Activated T-cell treated with anti-CD3 and anti-CD28 coated beads, Interleukin-2, amount 50 U/mL, for 48 hours (primary cell): ENCODE measurements at places on chromosomes 2 and 18.
A peak's percentile ranks its signal among the peaks of the same experiment; 100 is the strongest.

GRCh38 chr18:21904856-21905255 lies 164.3 kb downstream of the MIB1 start:
- DNase-seq = no peak

GRCh38 chr2:217086038-217086522 lies 226.2 kb upstream of the TNP1 start:
- peak; percentile 52 for DNase-seq

DNA sequence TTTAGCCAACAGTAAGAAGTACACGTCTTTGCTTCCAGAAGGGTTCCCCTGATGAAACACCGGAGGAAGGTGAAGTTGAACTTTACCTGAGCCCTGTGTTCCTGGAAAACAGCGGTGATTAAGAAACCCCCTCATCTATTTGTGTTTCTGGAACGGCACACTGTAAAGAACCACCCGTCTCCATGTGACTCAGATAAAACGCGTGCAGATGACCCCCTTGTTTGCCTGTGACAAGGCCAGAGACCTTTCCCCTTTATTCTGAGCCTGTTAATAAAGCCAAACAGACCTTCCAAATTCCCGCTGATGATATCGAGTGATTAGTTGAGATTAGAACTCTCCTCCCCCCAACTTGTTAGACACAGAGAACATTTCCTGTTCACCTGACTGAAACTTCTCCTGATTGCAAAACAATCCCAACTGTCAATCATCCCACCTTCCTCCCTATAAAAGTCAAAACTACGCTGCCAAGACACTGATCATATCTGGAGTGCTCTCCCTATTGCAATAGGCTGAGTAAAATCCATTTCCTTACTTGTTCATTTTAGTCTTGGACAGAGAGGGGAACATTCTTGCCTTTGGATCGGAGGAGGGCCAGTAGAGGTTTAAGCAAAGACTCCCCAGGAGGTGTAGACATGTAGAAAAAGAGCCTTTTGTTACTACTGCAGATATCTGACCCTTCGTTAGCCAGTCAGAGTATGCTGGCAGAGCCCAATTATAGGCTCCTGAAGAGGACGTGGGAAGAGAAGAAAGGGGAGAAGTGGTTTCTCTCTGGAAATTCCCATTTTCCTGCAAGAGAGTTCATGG lies 914 bp upstream of the IWS1 start:
- DNase-seq = no peak

GRCh38 chr2:143138292-143138691 lies 9.1 kb downstream of the ARHGAP15 start:
- no peak for DNase-seq

- DNase-seq = no peak
Measured at GRCh38 chr2:8587920-8588830, 93.7 kb upstream of the ID2 start.

DNA sequence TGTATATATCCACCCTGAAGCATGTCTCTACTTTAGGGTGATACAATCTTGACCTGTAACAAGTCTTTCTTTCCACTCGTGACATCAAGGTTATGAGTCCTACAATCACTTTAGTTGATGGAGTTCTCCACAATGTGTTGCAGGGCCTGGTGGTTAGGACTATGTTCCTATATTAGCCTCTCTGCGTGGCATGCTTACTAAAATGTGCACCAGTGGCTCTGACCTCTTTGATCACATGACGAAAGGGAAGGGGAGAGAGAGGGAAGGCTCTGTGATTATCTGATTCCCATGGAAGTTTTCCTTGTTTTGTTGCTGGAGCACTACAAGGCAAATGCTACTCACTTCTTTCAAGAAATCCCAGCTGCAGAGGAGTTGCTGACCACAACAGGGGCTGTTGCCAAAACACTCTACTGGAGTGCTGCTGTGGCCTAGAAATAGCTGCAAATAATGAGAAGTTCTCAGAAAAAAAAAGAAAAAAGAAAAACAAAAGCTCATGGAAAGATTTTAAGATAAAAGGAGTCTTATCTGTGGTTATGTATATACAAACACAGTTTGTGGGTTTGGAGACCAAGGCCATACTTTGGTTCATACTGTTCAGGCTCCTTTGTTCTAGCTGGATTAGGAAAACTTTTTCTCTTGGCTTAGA lies 272.8 kb upstream of the MMADHC start:
- no peak for DNase-seq

- no peak for DNase-seq
Measured at GRCh38 chr2:7660816-7661215, 743.6 kb downstream of the RNF144A start.

GRCh38 chr2:228655331-228655730 lies 473.8 kb upstream of the SPHKAP start:
- no peak for DNase-seq

DNA sequence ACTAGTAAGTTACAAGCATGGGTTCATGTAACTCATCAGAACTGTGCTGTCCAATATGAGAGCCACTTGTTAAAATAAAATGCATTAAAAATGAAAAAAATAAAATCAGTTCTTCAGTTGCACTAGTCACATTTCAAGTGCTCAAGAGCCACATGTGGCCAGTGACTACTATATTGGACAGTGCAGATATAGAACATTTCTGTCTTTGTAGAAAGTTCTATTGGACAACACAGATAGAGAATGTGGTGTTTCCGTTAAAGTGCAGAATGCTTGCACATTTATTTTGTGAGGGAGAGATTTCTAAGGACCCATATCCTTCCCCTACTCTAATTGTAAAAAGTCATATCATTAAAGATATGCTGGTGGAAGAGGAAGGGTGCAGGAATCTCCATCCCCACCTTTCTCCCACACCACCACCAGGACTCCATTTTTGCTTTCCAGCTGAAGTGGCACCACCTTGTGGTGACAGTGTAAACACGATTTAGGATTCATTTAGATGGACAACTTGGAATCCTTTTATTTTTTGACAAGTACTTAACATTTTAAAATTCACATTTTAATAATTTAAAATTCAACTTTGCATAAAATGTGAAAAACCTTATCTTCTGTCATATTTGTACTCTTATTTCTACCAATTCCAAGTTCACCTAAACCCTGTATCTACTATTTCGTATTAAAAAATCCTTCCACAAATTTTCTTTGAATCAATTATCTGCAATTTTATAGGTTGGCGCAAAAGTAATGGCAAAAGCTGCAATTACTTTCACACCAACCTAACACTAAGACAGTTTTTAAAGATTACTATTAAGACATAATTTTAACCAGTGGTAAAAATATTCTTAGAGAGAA lies 9.4 kb upstream of the CD302 start:
- DNase-seq = no peak

DNA sequence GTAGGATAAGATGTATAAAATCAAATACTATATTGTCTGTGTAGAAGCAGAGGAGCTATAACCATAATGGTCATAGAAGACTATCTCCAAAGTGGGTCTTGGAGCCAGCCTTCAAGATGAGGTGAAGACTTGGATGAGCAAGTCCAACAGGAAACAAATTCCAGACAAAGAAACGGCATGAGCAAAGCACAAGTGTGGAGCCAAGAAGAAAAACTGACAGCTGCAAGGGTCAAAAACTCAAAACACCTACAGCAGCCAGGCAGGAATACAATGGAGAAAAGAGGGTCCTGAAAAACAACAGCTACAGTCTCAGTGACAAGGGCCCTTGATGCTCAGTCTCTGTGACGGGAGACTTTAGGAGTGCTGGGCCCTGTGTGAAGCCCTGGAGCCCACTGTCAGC lies 102.4 kb downstream of the STK39 start:
- DNase-seq = no peak

- no peak for DNase-seq
Measured at GRCh38 chr2:10159581-10160131, 37.1 kb downstream of the RRM2 start.

DNA sequence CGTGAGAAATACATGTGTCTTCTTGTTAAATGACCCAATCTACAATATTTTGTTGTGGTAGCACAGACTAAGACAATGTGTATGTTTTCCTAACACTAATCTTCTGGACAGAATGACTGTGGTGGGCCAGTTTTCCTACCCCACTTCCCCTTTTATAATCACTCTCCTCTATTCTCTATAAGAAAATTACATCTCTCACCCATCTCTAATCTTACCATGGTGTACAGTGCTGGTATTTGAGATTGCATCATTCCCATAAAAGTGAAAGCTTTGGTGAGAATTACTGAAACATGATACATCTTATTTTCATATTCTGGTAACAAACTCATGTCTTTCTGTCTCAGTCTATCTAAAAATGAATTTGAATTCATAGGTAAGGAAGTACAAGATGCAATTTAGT lies 40.5 kb downstream of the CAVIN2 start:
- no peak for DNase-seq

- DNase-seq = no peak
Measured at GRCh38 chr2:175627405-175627804, 374.7 kb downstream of the LNPK start.

- no peak for DNase-seq
Measured at GRCh38 chr18:61676773-61677434, 215.9 kb downstream of the RNF152 start.

GRCh38 chr2:98568161-98568956 lies 40.0 kb downstream of the COA5 start:
- no peak for DNase-seq

DNA sequence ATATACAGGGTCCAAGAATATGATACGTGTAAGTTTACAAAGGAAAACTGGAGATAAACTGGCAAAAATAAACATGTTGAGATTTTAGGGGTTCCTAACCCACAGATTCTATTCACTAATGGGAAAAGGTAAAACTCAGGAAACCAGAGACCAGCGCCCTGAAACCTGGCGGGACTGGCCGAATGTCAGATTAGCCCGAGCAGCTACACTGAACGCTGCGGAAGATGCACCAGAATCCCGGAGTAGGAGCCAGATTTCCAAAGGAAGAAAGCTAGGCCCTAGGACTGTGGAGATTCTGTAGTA lies 679 bp upstream of the WDR75 start:
- DNase-seq = no peak

GRCh38 chr2:20430461-20431300 lies 16.2 kb upstream of the RHOB start:
- no peak for DNase-seq

DNA sequence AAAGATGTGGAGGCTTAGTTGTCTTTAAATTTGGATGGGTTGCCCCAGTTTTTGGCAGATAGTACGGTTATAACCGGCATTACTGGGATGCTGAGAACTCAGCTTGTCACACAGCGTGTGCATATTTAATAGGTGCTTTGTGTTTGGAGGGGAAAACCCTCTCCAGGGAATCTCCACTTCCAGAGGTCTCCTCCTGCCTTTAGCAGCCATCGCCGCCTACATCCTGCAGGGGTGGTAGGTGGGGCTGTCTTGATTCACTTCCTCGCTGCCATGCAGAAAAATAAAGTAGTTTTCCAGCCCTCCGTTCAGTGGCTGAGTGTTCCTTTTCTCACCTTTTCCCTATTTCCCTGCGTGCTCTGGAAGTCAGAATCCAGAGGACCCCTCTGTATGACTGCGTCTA lies 76.4 kb downstream of the ITGB1BP1 start:
- DNase-seq = no peak

DNA sequence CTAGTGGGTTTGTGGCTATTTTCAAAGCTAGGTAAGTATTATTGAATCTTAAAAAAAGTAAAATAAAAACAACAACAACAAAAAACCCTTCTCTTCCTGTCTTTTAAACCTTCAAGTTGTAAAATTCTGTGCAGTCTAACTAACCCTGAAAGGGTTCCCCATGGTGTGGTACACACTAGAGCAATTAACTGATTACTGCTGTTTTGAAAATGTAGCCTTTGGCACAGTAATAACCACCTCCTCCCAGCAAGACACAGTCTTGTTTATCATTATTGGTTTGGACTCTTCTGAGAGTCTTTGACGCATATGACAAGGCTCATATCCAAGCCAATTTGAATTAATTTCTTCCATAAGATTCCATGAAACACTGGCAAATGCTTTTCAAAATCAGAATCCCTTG lies 2184.6 kb upstream of the PIK3C3 start:
- DNase-seq = no peak

- DNase-seq = no peak
Measured at GRCh38 chr2:142918624-142919023, 41.2 kb downstream of the KYNU start.

DNA sequence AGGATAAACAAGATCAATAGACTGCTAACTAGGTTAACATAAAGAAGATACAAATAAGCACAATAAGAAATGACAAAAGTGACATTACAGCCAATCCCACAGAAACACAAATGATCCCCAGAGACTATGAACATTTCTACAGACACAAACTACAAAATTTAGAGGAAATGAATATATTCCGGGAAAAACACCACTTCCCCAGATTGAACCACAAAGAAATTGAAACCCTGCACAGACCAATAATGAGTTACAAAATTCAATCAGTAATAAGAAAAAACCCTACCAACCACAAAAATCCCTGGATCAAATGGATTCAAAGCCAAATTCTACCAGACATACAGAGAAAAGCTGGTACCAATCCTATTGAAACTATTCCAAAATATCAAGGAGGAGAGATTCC lies 232.4 kb upstream of the RBMS1 start:
- DNase-seq = no peak

GRCh38 chr2:129793431-129793902 lies 186.0 kb upstream of the RAB6C start:
- DNase-seq = no peak

GRCh38 chr2:1742681-1743395 lies 1.5 kb downstream of the PXDN start:
- DNase-seq = peak; percentile 44

GRCh38 chr2:224579411-224579810 lies 5.8 kb downstream of the CUL3 start:
- no peak for DNase-seq

- DNase-seq = peak; percentile 32
Measured at GRCh38 chr2:23487735-23488492, 102.9 kb downstream of the KLHL29 start.

DNA sequence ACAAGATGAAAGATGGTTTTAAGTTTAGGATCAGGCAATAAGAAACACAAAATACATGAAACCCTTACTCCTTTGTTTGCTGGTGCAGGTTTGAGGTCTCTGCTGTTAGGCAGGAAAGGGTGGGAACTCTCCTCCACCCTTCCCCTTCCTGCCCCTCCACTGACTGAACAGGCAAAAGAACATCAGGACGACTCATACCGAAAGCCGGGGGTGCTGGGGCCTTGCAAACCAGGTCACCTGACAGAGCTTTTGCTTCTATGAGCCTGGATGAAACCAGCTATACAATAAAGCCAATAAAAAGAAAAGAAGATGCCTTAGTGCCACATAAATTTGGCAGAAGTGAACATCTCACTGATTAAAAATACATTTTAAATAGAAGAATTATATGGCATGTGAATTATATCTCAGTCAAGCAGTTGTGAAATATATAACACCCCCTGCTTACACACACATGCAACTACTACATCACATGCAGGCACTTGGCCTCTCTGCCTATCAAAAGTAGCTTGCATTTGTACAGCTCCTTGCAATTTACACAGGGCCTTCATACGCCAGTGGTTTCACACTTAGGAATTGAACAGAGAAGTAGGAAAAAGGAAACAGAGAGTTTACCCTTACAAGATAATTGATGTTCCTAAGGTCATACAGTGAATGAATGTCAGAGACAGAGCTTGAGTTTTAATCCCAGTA lies 215.1 kb upstream of the TRIB2 start:
- peak; percentile 80 for DNase-seq

- no peak for DNase-seq
Measured at GRCh38 chr18:69954719-69955480, 7.2 kb upstream of the CD226 start.
